ENCODE measurements at places on chromosomes 1 and 21. TPM values are rescaled to one million over a fixed set of nuclear protein-coding genes. Genes with fewer than 3 reads are reported as not detected.
A peak's percentile ranks its signal among the peaks of the same experiment; 100 is the strongest.

GRCh38 chr21:33783187-33783979 is 132.2 kb downstream of the ATP5PO start:
- H3K4me1 ChIP-seq: no peaks in the 10 kb centered on the region
- H3K27ac ChIP-seq: no peak overlapping the region
- no peak for DNase-seq
- no peaks in the 10 kb centered on the region for H3K27me3 ChIP-seq

DNA sequence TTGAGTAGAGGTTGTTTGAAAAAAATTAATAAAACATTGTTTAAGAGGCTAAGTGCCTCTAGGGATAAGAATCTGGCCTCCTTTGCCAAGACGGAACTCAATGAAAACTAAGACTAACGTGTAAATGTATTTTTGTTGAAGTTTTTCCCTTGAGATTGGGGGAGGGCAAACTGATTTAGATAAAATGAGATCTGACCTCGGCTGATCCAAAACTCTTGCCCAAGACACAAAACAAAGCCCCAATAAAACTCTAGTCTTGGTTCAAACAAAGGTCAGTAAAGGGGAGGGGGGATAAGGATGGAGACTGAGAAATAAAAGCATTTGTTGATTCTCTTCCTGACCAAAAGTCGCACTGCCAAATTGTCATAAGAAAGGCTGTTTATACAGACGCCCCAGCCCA is 134.8 kb upstream of the DPT start:
- DNase-seq: no peak
- no peaks in the 10 kb centered on the region for H3K36me3 ChIP-seq
- H3K4me1 ChIP-seq: no peaks in the 10 kb centered on the region
- H3K4me3 ChIP-seq: no peak overlapping the region
- no peaks in the 10 kb centered on the region for H3K27me3 ChIP-seq

NBPF20 gene
- 2.5 TPM for total RNA-seq

DNA sequence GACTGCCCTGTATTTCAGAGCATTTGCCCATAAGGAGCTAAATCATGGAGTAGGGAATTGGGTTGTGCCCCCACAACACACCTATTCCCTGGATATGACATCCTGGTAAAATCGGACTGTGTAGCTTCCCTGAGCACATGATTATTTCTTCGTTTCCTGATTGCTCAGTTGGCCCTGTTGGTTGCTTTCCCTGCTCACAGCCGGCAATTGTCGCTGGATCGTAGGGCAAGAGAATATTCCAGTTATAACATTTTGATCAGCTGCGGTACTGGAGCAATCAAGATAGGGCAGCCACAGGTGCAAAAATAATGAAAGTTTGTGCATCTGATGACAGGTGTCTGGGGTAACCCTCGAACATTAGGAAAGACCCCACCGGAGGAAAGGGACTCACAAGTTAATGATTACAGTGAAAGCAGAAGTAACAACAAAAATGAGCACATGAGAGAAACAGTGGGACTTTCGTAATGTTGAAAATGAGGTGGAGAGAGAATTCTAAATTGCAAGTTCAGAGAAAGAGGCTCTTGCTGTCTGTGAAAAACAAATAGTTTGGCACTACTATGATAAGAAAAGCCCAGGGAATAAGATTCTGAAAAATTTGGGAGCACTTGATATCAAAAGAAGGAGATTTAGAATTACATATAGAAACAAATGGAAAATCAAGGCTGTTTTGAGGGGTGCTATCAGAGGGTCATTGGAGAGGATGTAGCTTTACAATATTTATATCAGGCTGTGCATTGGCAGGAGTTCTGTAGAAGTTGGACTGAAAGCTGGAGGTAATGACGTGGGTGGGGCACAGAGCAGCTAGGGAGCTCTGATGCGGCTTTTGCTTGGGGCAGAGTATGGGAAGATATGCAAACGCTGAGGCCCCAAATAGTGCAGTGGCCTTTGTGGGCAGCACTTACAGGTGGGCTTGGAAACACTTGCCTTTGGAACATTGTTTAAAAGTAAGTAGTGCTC is at the start of gene MAB21L3:
Gene MAB21L3, plus strand, starts transcription at position 833 of the 957 bp plus-strand sequence. CDS start 1,217 bp downstream, outside the sequence.
- H3K27me3 ChIP-seq: no peaks in the 10 kb centered on the region
- H3K4me1 ChIP-seq: no peaks in the 10 kb centered on the region

DNA sequence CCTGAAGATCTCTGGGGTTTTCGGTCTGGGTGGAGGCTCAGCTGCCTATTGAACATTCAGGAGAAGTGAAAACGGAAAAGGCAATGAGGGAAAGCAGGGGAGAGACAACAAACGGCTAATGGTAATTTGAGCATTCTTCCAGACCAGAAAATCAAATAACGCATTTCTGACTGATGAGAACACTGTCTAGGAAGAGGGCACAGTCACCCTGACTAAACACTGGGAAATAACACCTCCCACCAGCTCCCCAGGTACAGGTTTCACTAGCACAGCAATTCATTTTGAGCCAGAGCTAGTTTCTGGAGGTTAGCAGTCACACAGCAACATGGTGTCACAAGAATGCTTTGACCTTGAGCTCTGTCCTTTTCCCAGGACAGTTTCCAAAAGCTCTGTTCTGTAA is 21.1 kb downstream of the NCF2 start:
- H3K4me1 ChIP-seq: no peaks in the 10 kb centered on the region
- no peak overlapping the region for H3K27ac ChIP-seq
- no peak for DNase-seq
- H3K27me3 ChIP-seq: no peaks in the 10 kb centered on the region
- H3K4me3 ChIP-seq: no peak overlapping the region

NUAK2 gene
- total RNA-seq: 1.1 TPM

LHX8 gene
- not detected for total RNA-seq

PROX1 gene
- total RNA-seq: 5.7 TPM

GRCh38 chr1:65265296-65265650 is 44.1 kb upstream of the DNAJC6 start:
- DNase-seq: no peak
- peaks cover 4% of the 10 kb centered on the region for H3K4me1 ChIP-seq
- no peak overlapping the region for H3K27ac ChIP-seq
- H3K4me3 ChIP-seq: peak overlapping the region; percentile 64
- H3K36me3 ChIP-seq: no peaks in the 10 kb centered on the region
- no peaks in the 10 kb centered on the region for H3K27me3 ChIP-seq

GRCh38 chr1:111211921-111212320 is 11.5 kb upstream of the DENND2D start:
- H3K36me3 ChIP-seq: no peaks in the 10 kb centered on the region
- H3K27ac ChIP-seq: no peak overlapping the region
- DNase-seq: no peak
- H3K27me3 ChIP-seq: no peaks in the 10 kb centered on the region
- H3K4me1 ChIP-seq: no peaks in the 10 kb centered on the region
- H3K4me3 ChIP-seq: no peak overlapping the region

GRCh38 chr21:45945066-45945867 is 36.3 kb upstream of the COL6A1 start:
- no peaks in the 10 kb centered on the region for H3K27me3 ChIP-seq
- H3K36me3 ChIP-seq: no peaks in the 10 kb centered on the region
- no peak overlapping the region for H3K4me3 ChIP-seq
- no peak for DNase-seq
- no peak overlapping the region for H3K27ac ChIP-seq
- H3K4me1 ChIP-seq: no peaks in the 10 kb centered on the region

GRCh38 chr1:13652238-13652637 is 47.8 kb upstream of the PRDM2 start:
- H3K27me3 ChIP-seq: no peaks in the 10 kb centered on the region
- DNase-seq: no peak
- H3K4me1 ChIP-seq: no peaks in the 10 kb centered on the region
- H3K27ac ChIP-seq: no peak overlapping the region
- no peaks in the 10 kb centered on the region for H3K36me3 ChIP-seq

DNA sequence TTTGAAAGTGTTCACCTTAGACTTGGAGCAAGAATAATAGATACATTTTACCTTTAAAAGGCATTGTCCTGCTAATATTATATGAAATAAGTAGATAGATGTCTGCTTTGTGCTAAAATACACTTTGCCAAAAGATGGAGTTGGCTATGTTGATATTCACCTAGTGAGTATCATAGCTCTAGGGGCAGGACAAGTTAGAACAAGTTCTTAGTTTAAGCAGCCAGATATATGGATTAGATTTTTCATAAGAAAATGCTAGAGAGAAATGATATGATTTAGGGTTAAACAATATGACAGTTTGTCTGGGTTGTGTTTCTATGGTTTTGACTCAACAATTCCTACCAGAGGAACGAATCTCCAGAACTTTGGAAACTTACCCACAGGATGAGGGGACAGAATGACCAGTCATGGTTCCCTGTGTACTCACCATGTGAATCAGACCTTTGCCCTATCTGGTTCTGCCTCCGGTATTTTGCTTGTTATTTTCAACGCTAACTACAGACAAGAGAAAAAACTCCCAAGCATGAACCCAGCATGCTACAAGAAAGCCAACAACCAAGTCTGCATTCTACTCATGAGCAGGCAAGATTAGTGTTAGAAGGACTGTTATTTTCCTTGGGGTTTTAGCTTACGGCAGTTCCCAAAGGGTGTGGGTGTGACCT is 1.7 kb downstream of the F5 start:
- H3K27ac ChIP-seq: no peak overlapping the region
- DNase-seq: no peak
- peaks cover 4% of the 10 kb centered on the region for H3K27me3 ChIP-seq
- no peak overlapping the region for H3K4me3 ChIP-seq

PEAR1 gene
- 15.1 TPM for total RNA-seq

- H3K27me3 ChIP-seq: no peaks in the 10 kb centered on the region
- peak overlapping the region; percentile 1 for H3K27ac ChIP-seq
- H3K4me3 ChIP-seq: no peak overlapping the region
- no peak for DNase-seq
- H3K36me3 ChIP-seq: no peaks in the 10 kb centered on the region
- no peaks in the 10 kb centered on the region for H3K4me1 ChIP-seq
Measured at GRCh38 chr21:14889080-14889810, 175.6 kb downstream of the NRIP1 start.

TAL1 gene
- total RNA-seq: 2.3 TPM

DNA sequence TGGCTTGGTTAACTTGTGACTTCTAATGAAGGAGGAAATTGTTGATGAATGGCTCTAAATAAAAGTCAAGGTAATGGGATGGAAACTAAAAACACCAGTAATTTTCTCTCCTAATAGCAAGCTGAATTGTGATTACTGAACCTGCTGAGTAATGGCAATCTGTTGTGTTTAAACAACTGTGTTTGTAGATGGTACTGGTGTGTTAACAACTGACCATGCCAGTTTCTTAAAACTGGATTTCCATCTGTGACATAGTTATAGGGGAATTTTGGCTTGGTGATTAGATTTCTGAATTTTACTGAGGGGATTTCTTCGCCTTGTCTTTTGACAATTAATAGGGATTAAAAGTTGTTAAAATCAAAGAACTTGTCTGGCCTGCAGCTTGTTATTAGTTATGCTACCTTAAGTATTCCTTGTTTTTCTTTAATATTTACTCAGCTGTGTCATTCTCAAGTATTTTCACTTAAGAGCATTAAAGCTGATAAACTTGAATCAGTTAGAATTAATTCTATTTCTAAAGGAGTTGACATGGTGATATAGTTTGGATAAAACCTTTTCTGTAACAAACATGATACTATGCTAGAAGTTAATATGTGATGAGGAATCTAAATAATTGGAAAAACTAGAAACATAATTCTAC is 7.9 kb upstream of the ERO1B start:
- no peak overlapping the region for H3K4me3 ChIP-seq
- no peaks in the 10 kb centered on the region for H3K36me3 ChIP-seq
- no peaks in the 10 kb centered on the region for H3K4me1 ChIP-seq
- H3K27me3 ChIP-seq: no peaks in the 10 kb centered on the region
- no peak overlapping the region for H3K27ac ChIP-seq

SMPDL3B gene
- 14.9 TPM for total RNA-seq

DNA sequence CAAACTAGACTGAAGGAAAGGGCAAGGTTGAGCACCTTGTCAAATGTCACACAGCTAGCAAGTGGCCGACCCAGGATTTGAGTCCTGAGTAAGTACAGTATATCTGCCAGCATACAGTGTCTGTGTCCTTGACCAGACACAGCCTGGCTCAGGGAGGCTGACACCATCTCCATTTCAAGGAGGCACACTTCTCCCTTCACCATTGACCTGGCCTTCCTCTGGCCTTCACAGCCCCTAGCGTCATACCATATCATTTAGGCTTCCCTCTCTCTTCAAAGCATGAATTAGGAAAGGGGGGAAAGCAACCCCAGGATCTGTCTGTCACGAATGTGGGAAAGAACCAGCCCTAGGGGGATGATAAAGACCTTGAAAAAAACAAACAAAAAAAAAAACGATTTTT is 155.6 kb downstream of the PLPP3 start:
- H3K36me3 ChIP-seq: no peaks in the 10 kb centered on the region
- DNase-seq: no peak
- no peaks in the 10 kb centered on the region for H3K27me3 ChIP-seq
- no peak overlapping the region for H3K27ac ChIP-seq
- no peaks in the 10 kb centered on the region for H3K4me1 ChIP-seq

PTAFR gene
- total RNA-seq: 8.3 TPM

GJA8 gene
- not detected for total RNA-seq

DNA sequence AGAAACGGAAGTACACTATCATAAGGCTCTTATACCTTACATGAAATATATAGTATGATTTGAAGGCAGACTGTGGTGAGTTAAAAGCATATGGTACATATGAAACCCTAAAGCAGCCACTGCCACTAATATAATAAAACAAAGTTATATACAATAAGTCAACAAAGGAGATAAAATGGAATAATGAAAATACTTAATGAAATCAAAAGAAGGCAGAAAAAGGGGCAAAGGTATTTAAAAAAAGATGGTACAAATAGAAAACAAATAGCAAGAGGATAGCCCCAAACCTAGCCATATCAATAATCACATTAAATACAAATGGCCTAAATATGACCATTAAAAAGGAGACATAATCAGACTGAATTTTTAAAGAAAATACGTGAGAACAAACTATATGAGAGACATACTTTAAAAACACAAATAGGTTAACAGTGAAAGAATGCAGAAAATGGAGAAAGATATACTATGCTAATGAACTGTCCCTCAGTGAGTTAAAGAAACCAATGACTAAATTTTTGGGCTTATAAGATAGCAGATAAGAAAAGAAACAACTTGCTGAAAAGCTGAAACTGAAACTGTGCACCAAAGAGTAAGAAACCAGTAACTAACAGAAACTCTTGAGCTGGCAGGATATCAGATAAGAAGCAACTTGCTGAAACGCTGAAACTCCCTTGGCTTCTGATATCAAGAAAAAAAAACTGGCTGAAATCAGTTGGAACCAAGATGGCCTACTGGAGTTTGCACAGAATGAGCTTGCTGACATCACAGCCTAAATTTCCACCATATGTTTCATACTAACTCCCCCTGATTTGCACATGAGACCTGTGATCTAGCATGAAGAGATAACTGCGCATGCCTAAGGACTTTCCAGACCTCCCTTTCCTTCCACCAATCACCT is 44.3 kb upstream of the IL10 start:
- H3K36me3 ChIP-seq: no peaks in the 10 kb centered on the region
- no peak overlapping the region for H3K4me3 ChIP-seq
- H3K4me1 ChIP-seq: no peaks in the 10 kb centered on the region
- no peak for DNase-seq
- H3K27ac ChIP-seq: no peak overlapping the region

GRCh38 chr1:23624440-23624839 is 65.1 kb upstream of the ID3 start:
- no peaks in the 10 kb centered on the region for H3K36me3 ChIP-seq
- no peak overlapping the region for H3K4me3 ChIP-seq
- DNase-seq: no peak
- no peak overlapping the region for H3K27ac ChIP-seq

- H3K27ac ChIP-seq: no peak overlapping the region
- no peaks in the 10 kb centered on the region for H3K4me1 ChIP-seq
- H3K4me3 ChIP-seq: no peak overlapping the region
Measured at GRCh38 chr1:173749137-173749536, 34.4 kb downstream of the KLHL20 start.

- no peaks in the 10 kb centered on the region for H3K27me3 ChIP-seq
- H3K36me3 ChIP-seq: no peaks in the 10 kb centered on the region
Measured at GRCh38 chr21:39005502-39005787, 177.8 kb downstream of the PSMG1 start.

RNU1-1 gene
- under 0.01 TPM for total RNA-seq

All from breast epithelium (tissue), 4 donors.